ENCODE measurements at places on chromosomes 5 and 9.

- no peak for DNase-seq
Measured at GRCh38 chr5:35828082-35828598, 28.6 kb upstream of the IL7R start.

GRCh38 chr5:6868171-6868570, 154.9 kb downstream of the TENT4A start:
- DNase-seq: no peak

- DNase-seq: no peak
Measured at GRCh38 chr5:164392531-164392930, 887.1 kb downstream of the MAT2B start.

DNA sequence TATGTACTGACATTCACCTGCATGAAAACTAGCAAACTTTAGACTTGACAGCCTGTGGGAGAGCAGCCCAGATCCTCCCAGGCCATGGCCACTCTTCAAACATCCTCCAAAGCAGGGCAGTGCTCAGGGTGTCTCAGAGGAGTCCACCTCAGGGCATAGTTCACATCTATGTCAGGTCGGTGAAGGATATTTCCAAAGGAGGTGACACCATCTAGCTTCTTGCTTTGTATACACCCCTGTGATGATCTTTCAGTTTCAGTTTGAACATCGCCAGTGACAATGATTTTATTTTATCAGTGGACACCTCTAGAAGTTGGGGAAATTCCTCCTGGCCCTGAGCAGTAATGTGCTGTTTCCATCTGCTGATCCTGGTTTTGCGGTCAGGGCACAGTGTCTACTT, 20.1 kb downstream of the CDK20 start:
- DNase-seq: no peak

DNA sequence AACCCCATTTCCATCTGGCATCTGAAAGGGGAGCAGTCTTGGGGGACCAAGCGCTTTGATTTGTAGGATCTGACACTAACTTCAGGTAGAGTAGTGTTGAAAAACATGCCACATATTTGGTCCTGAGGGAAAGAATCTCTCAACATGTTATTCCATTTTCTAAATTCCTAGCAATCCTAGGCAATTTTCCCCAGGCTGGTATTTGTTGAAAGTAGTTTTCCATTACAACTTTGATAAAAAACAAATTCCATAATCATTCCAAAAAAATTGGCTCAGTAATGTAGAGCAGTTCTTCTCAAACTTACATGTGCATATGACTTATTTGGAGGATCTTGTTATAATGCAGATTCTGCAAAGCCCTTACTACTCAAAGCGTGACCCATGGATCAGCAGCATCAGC, 477.9 kb downstream of the ACTL7B start:
- no peak for DNase-seq

- DNase-seq: no peak
Measured at GRCh38 chr9:93100276-93100636, 4.2 kb downstream of the CARD19 start.

DNA sequence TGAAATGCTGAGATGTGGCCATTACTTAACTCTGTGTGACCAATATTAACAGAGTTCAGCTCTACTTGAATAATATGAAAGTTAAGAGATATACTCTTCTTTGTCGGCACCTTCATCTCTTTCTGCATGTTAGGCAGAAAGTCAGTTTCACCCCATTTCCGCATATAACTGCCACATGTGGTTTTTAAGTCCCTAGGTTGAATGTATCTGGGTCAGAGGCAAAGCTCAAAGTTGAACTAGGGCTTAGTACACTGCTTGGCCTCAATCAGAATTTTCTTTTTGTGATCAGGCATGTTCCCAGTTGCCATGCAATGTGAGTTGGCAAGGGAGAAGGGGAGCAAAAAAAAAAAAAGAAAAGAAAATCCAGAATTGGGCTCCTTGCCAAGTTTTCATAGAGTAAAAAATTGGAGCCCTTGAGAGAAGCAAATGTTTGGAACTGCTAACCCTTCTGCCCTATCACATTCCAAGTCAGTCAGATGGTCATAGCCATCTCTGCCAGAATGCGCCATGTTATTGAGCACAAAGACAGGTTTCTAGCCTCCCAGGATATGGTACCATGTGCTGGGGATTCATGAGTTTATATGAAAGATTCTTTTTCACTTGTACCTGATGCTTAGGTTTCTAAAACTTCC, 251.2 kb upstream of the RORB start:
- DNase-seq: no peak

- no peak for DNase-seq
Measured at GRCh38 chr9:132409828-132410528, at the start of gene CFAP77. Gene CFAP77 (plus strand): TSS chr9:132410211. CDS start chr9:132410272, 61 bp downstream.

- DNase-seq: no peak
Measured at GRCh38 chr5:92635001-92635461, 946.0 kb downstream of the NR2F1-AS1 start.

DNA sequence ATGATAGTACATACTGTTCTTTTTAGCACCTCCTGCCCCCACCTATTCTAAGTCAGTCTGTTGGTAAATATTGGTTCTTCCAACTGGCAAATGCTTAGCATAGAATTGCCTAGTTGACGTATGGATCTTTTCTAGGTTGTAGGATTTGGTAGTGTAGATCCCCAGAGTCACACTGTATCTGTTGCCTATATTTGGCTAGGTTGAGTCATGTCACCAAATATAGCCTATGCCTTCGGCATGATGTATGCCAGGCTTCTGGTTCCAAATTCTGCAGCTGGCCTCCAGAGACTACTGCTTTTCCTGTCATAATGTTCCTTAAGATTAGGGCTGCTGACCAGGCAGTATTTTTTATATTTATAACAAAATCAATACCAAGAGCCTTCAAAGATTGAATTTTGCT, 38.2 kb downstream of the CPEB4 start:
- DNase-seq: no peak

DNA sequence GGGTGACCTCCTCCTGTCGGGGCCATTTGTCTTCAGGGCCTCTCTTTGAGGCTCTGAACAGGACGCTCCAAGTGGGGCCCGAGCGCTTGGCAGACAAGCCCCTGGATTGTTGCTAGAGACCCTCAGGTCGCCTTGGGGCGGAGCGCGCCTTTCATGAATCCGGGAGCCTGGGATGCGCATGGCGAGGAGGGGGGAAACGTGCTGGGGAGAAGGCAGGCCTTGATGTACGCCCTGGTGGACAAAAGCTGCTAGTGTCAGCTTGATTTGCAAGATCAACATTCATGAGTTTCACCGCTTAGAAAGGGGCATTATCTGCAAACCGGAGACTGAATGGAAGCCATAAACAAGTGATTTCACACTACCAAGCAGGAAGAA, 226.3 kb downstream of the SMARCA2 start:
- no peak for DNase-seq

DNA sequence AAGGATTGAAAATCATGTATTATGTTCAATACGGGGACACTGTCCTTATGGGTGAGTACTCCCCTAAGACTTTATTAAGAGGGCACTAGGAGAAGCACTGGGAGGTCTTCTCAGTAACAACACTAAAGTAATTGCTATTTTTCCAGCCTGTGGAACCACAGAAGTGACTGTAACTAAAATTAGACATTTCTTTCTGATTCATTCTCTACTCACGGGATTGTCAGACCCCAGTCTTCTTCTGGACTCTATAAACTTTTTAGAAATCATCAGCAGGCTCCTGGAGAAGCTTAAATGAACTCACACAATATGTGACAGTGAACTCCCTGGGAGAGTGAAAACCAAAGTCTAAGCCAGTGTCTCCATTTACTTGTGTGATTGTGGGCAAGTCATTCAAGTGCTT, 14.5 kb downstream of the TLR4 start:
- no peak for DNase-seq

- DNase-seq: no peak
Measured at GRCh38 chr9:79573412-79573923, 1.7 kb downstream of the TLE4 start.

GRCh38 chr9:114504341-114505186, 709 bp downstream of the WHRN start:
- peak; percentile 40 for DNase-seq

- no peak for DNase-seq
Measured at GRCh38 chr9:35718721-35719511, 13.1 kb downstream of the TLN1 start.

- DNase-seq: no peak
Measured at GRCh38 chr9:123763910-123764588, 165.9 kb downstream of the DENND1A start.

DNA sequence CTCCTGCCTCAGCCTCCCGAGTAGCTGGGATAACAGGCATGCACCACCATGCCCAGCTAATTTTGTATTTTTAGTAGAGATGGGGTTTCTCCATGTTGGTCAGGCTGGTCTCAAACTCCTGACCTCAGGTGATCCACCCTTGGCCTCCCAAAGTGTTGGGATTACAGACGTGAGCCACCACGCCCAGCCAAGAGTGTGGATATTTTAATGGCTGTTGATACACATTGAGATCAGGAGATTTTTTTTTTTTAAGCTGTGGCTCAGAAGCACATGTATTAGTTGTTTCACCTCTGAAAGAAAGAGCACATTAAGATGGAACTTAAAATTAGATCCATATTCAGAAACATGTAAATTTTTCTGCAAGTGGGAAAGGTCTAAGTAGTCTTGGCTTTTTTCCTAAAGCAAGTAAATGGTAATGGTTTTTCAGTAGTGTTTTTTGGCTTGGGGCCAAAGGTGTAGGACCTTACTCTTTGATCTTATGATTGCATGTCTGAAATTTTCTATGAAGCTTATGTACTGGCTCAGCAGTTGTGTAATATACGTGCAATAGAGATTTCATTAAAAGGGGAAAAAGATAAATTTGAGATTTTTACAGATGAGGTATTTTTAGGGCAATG, 9.9 kb downstream of the RBM27 start:
- DNase-seq: no peak

DNA sequence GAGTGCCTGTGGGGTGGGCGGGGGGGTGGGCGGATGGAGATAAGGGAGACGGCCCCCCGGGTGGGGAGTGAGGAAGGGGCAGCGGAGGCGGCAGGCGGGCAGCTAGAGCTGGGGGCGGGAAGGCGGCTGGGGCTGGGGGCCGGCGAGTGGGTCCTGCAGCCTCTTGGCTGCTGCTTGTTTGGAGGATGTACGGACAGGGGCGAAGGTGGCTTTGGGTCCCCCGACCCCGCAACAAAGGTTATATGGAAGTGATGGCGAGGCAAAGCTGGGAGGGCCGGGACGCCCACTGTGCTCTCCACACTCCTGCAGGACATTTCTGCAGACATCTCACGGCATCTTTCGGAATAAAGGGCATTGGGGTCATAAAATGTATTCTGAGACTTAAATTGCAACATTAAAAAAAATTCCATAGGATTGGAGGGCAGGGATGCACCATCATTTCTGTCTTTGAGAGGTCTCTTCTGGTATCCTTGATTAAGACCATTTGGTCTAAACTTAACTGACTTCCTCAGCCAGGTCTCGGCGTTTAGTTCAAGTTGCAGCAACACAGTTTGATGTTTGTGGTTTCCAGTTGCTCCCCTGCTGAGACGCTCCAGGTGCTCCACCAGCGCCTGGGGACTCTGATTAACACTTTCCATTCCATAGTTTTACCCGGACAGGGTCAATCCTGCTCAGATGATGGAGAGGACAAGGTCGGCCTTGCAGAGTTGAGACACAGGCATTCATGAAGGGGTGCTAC, 101.6 kb upstream of the SSBP2 start:
- no peak for DNase-seq

DNA sequence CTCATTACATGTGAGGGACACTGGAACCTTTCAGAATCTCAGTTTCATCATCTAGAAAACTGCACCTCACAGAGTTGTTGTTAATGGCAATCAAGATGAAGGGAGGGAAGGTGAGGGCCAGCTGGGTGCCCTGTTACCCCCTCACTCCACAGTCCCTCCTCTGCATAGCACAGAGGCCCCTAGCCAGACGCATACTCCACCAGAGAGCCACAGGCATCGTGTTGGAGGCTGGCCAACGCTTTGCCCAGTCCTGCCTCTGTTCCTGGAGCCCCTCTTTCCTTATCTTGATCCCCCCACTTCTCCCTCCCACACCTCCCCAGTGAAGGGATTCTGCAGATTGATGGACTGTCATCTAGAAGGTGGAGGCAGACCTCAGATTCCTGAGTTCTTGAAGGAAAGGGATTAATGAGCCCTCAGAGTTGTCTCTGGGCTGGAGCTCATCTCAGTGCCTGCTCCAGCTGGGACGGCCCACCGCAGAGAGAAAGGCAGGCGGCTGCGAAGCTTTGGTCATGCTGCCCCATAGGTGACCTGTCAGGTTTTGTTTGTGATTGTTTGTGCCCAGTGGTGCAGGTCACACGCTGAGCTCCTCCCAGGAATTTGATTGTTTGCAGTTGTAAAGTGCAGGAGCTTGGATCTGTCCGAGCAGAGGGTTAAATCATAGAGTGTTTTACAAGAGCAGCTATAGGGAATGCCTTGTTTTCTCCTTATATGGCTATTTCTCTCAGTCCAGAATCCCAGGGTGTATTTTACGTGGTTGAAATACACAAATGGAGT, 487.3 kb downstream of the CCDC171 start:
- no peak for DNase-seq

- DNase-seq: no peak
Measured at GRCh38 chr5:132467287-132467984, 23.1 kb downstream of the IRF1 start.

- no peak for DNase-seq
Measured at GRCh38 chr9:126437701-126438100, 111.1 kb downstream of the MVB12B start.

DNA sequence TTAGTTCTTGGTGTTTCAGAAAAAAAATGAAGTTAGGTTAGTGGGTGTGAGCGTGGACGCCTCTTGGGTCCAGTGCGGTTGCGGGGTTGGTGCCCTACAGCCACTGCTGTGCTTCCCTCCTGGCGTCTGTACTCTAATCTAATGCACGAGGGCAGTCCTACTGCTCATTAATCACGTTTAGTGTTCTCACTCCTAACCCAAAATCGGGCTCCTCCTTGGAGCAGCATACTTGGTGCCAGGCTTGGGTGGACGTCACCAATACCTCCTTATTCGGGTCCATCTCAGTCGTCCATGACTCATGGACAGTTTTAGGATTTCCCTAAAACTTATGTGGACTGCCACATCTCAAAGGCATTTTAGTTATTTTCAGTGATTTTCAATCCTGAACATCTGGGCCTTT, 41.6 kb downstream of the TRIO start:
- no peak for DNase-seq

GRCh38 chr5:41057231-41057630, 13.9 kb downstream of the MROH2B start:
- no peak for DNase-seq

DNA sequence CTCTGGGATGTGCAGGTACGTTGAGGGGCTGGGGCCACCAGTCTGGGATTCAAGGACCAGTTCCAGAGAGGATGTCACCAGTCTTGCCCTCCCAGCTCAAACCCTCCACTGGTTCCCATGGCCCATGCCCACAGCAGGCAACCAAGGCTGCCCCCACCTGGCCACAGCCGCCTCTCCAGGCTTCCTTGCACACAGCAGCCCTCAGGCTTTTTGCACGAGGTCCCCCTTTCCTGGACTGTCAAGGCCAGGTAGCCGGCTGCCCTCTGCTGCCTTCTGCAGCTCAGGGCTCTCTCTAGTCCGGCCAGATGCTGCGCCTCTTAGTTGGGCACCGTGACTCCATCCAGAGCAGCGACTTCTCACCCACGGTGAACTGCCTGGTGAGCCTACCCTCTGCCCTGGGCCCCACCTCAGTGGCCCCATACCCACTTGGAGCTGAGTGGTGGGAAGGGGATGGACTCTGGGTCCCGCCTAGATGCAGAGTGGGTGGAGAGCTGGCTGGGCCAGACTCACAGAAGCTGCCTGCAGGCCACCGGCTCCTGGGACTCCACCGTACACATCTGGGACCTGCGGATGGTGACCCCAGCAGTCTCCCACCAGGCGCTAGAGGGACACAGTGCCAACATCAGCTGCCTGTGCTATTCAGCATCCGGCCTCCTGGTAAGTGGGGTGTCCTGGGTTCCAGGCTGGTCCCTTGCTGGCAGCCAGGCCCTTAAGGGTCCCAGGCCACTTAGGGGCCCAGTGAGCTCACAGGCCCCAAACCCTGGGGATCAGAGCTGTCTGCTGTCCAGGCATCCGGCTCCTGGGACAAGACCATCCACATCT, 2.9 kb downstream of the WDR38 start:
- no peak for DNase-seq
